ENCODE measurements at places on chromosomes 12 and 14.

GRCh38 chr12:119178544-119179334 is at the start of gene HSPB8:
Gene HSPB8 (plus strand): TSS chr12:119178931. CDS start chr12:119179313, 382 bp downstream.
- no peak for DNase-seq

GRCh38 chr12:66549050-66549389 is 129.9 kb downstream of the GRIP1 start:
- no peak for DNase-seq

GRCh38 chr12:79657136-79657535 is 33.6 kb downstream of the PAWR start:
- DNase-seq = no peak

DNA sequence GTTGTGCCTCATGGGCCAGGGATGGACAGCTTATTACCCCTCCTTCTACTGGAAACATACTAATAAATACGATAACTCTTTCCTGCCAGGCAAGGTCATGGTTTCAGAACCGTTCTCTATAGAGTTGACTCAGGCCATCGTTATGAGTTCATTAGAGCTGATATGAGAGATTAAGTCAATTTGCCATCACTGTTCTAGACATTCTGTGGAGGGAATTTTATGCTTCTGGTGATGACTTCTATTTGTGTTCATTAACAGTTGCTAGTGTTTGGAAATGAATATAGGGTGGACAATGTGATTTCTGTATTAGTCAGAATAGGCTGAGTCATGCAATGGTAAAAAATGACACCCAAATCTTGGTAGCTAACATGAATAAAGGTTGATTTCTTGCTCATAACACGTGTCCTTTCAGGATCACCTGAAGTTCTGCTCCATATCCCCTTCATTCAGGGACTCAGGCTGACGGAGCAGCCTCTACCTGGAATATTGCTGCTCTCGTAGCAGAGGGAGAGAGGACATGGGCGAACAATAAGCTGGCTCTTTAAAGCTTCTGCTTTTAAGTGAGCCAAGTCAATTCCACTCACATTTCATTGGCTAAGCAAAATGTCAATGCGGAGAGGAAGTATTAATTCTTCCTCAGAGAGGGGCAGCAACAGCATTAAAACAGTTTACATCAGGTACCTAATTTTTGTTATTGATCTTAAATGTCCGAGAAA is 18.5 kb upstream of the TBPL2 start:
- DNase-seq = no peak

DNA sequence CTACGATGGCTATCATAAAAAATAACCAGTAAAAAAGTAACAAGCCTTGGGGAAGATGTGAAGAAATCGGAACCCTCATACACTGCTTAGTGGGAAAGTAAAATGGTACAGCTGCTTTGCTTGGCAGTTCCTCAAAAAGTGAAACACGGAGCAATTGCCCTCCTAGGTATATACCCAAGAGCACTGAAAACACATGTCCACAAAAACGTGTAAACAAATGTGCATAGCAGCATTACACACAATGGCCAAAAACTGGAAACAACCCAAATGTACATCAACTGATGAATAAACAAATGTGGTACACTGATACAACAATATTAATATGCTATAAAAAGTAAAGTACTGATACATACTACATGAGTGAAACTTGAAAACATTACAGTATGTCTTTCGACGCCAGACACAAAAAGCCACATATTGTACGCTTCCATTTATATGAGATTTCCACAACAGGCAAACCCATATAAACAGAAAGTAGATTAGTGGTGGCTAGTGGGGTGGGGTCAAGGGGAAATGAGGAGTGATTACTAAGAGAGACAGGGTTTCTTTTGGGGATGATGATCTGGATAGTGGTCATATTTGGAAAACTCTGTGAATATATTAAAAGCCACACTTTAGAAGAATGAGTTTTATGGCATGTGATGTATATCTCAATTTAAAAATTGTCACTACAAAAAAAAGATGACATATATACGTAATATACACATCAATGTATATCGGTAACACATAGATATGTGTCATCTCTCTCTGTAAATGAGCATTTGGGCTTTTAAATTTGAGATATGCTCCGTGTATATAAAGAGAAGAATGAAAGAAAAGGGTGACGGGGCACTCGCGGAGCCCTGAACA is 996 bp downstream of the SLC41A2 start:
- DNase-seq = no peak

GRCh38 chr14:91841065-91841464 is 26.3 kb downstream of the TC2N start:
- DNase-seq = no peak

GRCh38 chr12:13102461-13103195 is 839 bp downstream of the GSG1 start:
- DNase-seq = no peak

- no peak for DNase-seq
Observed at GRCh38 chr12:124227951-124228711, 66.8 kb upstream of the RFLNA start.

DNA sequence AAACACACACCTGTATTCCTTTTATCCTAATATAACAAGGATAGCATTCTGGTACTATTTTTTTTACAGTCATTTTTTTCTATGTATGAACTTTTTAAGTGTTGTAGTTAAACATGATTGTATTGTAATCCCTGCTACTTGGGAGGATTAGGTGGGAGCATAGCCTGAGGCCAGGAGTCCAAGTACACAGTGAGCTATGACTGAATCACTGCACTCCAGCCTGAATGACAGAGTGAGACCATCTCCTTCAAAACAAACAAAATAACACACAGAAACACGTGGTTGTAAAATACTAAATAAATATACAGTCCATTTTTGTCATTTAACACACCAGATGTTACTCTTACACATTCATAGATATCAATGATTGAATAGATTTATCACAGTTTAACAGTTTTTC is 56.9 kb downstream of the MAP4K5 start:
- no peak for DNase-seq

GRCh38 chr14:106802413-106803364 is 1276.3 kb downstream of the TMEM121 start:
- DNase-seq = no peak

All from HS-27A (cell line).